ENCODE measurements at places on chromosomes 6 and 20.

DNA sequence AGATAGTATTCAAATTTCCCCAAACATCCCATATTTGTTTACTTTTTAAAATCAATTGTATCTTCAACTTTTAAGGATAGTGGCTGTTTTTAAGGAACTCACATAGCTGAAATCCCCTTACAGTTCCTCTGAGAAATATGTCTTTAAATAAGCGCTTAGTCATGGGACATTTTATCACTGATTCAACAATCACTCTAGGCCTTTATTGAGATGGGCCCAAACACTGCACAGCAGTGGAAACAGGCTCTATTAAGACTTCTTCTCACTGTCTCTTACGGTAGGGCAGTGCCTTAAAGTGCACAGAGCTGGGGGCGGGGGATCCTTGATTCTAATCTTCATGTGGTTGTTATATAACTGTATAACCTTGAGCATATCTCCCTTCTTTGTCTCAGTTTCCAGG lies 59.8 kb upstream of the RREB1 start:
- no peak for DNase-seq

DNA sequence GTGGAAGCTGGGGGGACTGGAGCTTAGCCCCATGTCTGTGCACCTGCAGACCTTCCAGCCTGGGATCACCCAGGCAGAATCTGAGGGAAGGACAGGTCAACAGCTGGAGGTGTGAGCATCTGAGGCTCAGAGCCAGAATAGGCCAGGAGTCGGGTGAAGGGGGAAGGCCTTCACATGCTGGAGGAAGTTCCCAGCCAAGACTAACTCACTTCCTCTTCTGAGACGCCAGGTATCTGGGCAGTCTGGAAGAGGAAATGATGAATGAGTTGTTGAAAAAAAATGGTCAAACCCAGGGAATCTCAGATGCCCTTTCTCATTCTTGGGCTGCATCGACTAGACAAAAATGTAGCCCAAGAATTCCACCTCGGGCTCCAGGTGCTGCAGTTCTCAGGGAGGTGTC lies 73.6 kb upstream of the TIAM2 start:
- no peak for DNase-seq

- no peak for DNase-seq
These were observed 515.0 kb downstream of the CDH26 start for GRCh38 chr20:60473211-60473610.

- DNase-seq, result no peak
These were observed 45.1 kb downstream of the KHDC1L start for GRCh38 chr6:73180076-73180738.

GRCh38 chr20:12891643-12892042 lies 117.1 kb upstream of the SPTLC3 start:
- DNase-seq, result no peak

DNA sequence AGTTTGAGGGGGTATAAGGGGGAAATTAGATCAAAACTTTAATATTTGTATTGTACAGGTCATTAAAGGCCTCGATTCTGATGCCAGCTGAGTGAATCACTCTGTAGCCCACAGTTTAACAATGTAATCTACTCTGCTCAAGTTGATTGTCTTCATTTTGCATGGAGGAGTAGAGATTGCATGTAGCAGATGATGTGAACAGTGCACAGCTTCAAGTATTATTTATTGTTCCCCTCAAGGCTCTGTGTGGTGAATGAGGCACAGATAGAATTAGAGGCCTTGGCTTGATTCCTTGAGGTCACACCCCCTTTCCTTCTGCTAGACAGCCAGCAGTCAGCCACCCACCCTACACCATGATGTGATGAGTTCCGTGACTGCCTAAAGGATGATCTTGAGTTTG lies 38.1 kb downstream of the TXLNB start:
- DNase-seq, result no peak

GRCh38 chr6:83708970-83709747 lies at the start of gene SNAP91:
SNAP91 (minus strand) TSS chr6:83709101; CDS start chr6:83707927, 1,174 bp downstream.
- DNase-seq, result peak; percentile 28

- DNase-seq, result no peak
These were observed 411.7 kb downstream of the C6orf118 start for GRCh38 chr6:164897523-164898235.

Measured in pons (tissue), 1 donor.